Activated naive CD4-positive, alpha-beta T cell treated with anti-CD3 and anti-CD28 coated beads, Interleukin-2, amount 10 ng/mL, durations not matched to agents 5 hours and 36 hours (primary cell): ENCODE measurements at places on chromosomes 4 and X. TPM values are rescaled to one million over a fixed set of nuclear protein-coding genes. Genes with fewer than 3 reads are reported as not detected.

IL21 gene
- 0.36 TPM for total RNA-seq

CDX4 gene
- total RNA-seq: not detected

SLITRK4 gene
- not detected for total RNA-seq

KDM6A gene
- total RNA-seq: 28.9 TPM

CABS1 gene
- total RNA-seq: not detected

GYPA gene
- not detected for total RNA-seq

POU4F2 gene
- not detected for total RNA-seq

EVC gene
- total RNA-seq: 0.23 TPM

INTS6L gene
- 32.8 TPM for total RNA-seq

SLC35A2 gene
- 17.7 TPM for total RNA-seq

RTL3 gene
- total RNA-seq: not detected

TNIP3 gene
- 0.43 TPM for total RNA-seq

SERTM2 gene
- not detected for total RNA-seq

CENPVL1 gene
- total RNA-seq: not detected

TRIM61 gene
- total RNA-seq: 1.2 TPM

NXF2B gene
- not detected for total RNA-seq

MAGEA1 gene
- not detected for total RNA-seq

USP9X gene
- 48.5 TPM for total RNA-seq

PNMA5 gene
- 0.15 TPM for total RNA-seq

VCX3A gene
- total RNA-seq: not detected

MAGEA2B gene
- not detected for total RNA-seq

FAM114A1 gene
- total RNA-seq: 1.6 TPM

SRPX gene
- not detected for total RNA-seq

TCEAL2 gene
- 0.22 TPM for total RNA-seq

ADH1A gene
- total RNA-seq: not detected

RRH gene
- total RNA-seq: 0.18 TPM
